ENCODE measurements at places on chromosomes 7 and 10. TPM values are rescaled to one million over a fixed set of nuclear protein-coding genes. Genes with fewer than 3 reads are reported as not detected.

DNA sequence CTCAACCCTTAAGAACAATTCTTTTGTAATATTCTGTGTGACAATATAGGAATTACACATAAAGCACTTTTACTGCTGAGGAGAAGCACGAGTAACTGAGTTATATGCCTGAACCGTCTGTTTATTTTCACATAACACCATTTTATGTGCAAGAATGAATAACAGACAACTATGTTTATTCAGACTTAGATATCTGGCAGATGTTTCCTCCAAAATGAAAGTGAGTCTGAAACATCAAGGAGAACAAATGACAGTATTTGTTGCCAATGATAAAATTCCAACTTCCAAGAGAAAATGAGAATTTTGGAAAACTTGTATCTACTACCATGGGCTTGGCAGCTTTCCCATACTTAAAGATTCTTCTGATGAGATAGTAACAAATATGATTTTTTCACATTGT lies 51.4 kb downstream of the DNMBP start:
- no peak for DNase-seq

DNA sequence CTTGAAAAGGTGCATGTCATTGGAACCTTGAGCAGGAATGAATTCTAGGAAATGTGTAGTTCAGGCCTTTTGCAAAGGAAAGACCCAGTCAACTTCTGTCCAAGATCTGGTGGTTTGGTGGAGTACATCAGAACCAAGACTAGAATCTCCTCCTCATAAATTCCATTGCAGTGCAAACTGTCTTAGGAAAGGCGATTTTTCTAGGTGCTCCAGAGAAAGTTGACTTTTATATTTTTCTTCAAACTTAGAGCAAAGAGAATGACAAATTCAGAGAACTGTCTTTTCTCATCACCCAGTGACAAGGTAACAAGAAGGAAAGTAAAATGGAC lies 50.0 kb downstream of the PRTFDC1 start:
- DNase-seq, result no peak

GRCh38 chr7:141156407-141156806 lies 82.5 kb downstream of the TMEM178B start:
- DNase-seq, result no peak

- DNase-seq, result no peak
These were observed 11.9 kb downstream of the CPA4 start for GRCh38 chr7:130304878-130305277.

ZNF33A gene
- 28.9 TPM for total RNA-seq

DNA sequence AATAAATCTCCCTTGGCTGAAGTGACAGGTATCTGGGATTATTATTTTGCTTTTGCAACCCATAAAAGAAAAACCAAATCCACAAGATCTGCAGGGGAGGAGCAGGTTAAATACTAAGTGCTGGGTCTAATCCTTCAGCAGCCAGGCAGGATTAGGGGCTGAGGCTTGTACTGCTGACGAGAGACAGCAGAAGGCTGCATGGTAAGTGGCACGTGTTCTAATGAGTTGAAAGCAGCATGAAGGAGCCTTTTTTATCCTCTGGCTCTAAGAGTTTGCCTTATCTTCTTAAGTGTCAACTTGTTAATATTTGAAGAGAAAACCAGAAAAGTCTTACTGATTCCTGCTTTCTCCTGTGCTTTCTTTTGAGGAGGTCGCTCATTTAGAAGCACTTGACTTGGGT lies 50.0 kb downstream of the LYZL2 start:
- no peak for DNase-seq

DNA sequence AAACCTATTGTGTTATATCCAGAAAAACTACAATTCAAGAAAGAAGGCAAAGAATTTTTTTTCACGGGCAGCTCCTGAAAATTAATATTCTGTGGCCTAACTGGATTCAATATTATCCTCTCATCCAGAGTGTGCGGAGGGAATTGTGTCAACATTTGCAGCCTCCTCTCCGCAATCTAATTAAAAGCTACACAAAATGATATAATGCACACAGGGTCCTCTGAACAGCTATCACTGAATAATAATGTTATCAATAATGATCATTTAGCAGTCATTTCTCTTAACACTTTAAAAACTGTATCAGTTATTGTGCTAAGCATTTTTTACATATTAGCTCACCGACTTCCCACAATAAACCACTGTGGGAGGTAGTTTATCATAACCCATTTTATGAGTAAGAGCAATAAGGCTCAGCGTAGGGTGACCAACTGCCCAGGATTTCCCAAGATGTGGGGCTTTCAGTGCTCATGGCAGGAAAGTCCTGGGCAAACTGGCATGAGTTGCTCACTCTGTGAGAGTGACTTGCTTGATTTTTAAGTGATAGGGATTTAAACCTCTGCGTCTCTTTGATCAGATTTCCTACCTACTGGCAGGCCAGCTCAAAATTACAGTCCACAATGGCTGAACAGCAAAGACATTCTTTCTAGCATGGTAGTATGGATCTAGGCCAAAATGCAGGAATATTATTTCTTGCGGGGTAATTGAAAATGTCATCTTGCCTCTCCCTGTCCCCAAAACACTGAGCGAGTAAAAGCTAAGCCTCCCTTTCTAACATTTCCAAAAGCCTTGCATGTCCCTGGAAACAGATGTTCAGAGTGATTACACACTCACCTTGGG lies 65.7 kb downstream of the AOAH start:
- DNase-seq, result no peak

KCNIP2 gene
- total RNA-seq, result 9.0 TPM

DNA sequence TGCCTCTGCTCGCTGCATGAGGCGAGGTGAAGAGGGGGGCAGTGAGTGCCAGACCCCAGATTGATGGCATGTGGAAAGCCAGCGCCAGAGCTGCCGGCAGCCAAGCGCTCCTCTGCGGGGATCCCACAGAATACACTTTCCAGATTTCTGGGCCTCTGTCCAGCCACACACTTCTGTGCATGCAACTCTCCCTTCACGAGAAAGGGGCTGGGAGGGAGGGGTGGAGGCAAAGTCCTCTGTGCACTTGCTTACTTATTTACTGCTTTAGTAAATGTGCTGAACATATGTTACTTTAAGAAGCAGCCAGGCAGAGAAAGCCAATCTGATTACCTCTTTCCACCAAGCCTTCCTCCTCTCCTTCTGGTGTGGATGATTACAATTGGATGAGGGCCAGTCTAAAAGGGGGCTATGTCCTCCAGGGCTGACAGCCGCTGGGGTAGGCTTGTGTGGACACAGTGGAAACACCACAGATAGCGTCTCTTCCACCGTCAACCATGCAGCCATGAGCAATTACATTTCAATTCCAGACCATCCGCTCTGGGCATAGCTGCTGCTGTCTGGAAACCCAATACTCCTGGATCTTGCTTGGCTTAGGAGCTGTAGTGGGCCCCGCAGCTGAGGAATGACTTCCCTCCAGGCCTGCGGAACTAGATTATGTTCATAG lies 322.8 kb upstream of the ANKRD30A start:
- no peak for DNase-seq

ITPRID1 gene
- total RNA-seq, result not detected

GRCh38 chr7:81268551-81268950 lies 349.7 kb upstream of the SEMA3C start:
- DNase-seq, result no peak
